ENCODE measurements at places on chromosomes 1 and 21. TPM values are rescaled to one million over a fixed set of nuclear protein-coding genes. Genes with fewer than 3 reads are reported as not detected.

DNA sequence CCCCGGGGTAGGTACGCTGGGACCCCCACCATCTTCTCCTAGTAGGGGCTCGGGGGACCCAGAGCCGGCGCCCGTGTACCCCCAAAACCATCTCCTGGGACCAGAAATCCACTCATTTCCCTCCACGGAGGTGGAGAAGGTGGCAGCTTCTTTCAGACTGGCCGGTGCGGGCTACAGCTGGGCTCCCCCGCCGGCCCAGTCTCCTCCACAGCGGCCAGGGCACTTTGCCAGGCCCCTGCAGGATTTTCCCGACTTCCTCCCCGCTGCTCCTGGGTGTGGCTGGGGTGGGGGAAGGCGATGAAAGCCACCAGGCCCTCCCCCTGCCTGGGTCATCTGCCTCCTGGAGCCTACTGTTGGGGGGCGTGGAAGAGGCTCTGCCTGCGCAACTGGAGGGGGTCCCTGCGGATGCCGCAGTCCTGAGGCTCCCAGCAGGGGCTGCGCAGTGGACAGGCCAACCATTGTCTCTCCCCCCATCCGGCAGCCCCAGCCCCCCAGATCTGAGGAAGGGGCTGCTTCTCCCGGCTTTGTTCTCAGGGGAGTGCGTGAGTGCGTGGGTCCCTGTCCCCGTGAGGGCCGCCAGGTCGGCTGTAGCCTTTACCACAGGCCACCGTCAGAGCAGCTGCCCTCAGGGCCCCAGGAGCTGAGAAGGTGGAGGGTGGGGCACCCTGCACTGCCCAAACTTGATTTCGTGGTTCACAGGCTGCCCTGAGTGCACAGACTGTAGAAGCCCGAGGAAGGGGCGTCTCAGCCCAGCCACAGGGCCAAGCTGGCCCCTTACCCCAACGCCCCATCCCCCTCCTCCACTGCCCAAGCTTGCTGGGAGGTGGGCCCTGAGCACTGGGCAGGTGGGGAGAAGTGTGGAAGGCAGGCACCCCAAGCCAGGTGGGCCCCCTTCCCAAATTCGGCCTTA lies 1.3 kb downstream of the AGRN start:
- peak; percentile 72 for DNase-seq

GRCh38 chr1:203045821-203046594 lies 19.7 kb downstream of the PPFIA4 start:
- no peak for DNase-seq

DNA sequence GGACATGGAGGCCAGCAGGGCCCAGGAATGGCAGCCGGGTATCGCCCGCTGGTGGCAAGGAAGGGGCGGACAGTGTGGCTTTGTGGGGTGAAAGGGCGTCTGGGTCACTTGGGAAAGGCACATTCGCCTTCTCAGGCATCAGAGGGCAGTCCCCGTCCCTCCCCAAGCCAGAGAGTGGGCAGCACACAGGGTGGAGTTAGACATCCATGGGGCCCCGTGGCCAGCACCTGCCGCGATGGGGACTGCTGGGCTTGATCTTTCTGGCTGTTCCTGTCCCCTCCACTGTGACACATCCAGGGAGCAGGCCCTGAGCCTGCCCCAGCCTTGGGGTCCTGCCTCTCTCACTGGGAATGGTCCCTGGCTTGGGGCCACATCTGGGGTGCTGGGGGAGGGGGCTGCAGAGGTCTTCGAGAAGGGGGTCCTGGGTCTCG lies 4.0 kb upstream of the TRPM2 start:
- no peak for DNase-seq

GRCh38 chr21:44734026-44734745 lies 22.8 kb upstream of the TSPEAR start:
- no peak for DNase-seq

- peak; percentile 38 for DNase-seq
Measured at GRCh38 chr1:227948493-227949260, 945 bp upstream of the WNT9A start.

DNA sequence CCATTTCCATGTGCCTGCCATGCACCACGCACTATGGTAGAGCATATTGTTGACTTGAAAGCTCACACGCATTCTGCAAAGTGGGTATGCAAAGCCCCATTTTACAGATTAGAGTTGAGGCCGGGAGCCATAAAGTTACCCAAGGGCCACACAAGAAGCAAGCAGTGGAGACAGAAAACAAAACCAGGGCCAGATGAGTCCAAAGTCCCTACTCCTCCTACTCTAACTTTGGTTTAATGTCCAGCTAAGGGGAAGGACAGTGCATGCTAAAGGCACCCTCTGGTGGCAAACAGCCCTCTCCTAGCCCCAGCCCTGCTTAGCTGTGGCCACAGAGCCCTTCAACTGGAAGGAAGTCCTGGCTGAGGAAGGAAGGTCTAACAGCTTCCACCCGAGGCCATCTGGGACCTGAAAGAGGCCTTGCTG lies 74.9 kb downstream of the SLC66A1 start:
- no peak for DNase-seq

GRCh38 chr21:19236209-19236608 lies 832.6 kb upstream of the TMPRSS15 start:
- no peak for DNase-seq

GRCh38 chr1:182688436-182689205 lies 4.2 kb upstream of the RGS8 start:
- no peak for DNase-seq

GRCh38 chr1:181033799-181034451 lies at the start of gene MR1:
Gene MR1, plus strand, starts transcription at chr1:181033983. Its CDS starts 25 bp downstream, at chr1:181034008.
- peak; percentile 81 for DNase-seq

GRCh38 chr1:61782771-61783170 lies 40.5 kb downstream of the PATJ start:
- no peak for DNase-seq

DNA sequence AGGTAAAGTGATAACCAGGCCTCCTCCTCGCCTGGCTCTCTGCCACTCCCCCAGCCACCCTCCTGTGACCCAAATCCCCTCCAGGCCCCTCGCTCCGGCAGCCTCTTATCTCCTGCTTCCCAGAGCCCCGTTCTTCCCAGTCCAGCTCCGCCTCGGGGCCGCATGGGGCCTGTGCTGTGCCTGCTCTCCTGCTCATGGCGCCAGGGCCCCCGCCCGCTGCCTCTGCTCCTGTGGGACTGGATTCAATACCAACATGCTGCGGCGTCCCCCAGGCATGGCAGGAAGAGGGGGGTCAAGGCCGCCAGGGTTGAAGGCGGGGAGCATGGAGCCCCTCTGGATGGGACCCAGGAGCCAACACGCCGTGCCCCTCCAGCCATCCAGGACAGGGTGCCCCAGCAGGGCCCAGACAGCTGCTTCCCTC lies 213.0 kb upstream of the VAMP3 start:
- no peak for DNase-seq

- DNase-seq, result no peak
Measured at GRCh38 chr1:114458237-114458777, 52.7 kb downstream of the TRIM33 start.

- no peak for DNase-seq
Measured at GRCh38 chr1:64073705-64074104, 129.7 kb upstream of the UBE2U start.

The RHD gene
- 0.30 TPM for polyA plus RNA-seq

The RLF gene
- 12.8 TPM for polyA plus RNA-seq

The KCNJ10 gene
- 0.46 TPM for polyA plus RNA-seq

The TRAF3IP3 gene
- 2.8 TPM for polyA plus RNA-seq

The PLCH2 gene
- 1.0 TPM for polyA plus RNA-seq

The KCNQ4 gene
- 44.5 TPM for polyA plus RNA-seq
